NCI-H460 (cell line): ENCODE measurements at places on chromosomes 6 and 20. TPM values are rescaled to one million over a fixed set of nuclear protein-coding genes. Genes with fewer than 3 reads are reported as not detected.

GRCh38 chr20:23265226-23265625, 85.4 kb upstream of the NXT1 start:
- DNase-seq, result no peak

The ZC3H12D gene
- 0.02 TPM in 1 of 2 replicates, not detected in the other for total RNA-seq

GRCh38 chr6:31547727-31548543, 527 bp downstream of the NFKBIL1 start:
- no peak for DNase-seq

DNA sequence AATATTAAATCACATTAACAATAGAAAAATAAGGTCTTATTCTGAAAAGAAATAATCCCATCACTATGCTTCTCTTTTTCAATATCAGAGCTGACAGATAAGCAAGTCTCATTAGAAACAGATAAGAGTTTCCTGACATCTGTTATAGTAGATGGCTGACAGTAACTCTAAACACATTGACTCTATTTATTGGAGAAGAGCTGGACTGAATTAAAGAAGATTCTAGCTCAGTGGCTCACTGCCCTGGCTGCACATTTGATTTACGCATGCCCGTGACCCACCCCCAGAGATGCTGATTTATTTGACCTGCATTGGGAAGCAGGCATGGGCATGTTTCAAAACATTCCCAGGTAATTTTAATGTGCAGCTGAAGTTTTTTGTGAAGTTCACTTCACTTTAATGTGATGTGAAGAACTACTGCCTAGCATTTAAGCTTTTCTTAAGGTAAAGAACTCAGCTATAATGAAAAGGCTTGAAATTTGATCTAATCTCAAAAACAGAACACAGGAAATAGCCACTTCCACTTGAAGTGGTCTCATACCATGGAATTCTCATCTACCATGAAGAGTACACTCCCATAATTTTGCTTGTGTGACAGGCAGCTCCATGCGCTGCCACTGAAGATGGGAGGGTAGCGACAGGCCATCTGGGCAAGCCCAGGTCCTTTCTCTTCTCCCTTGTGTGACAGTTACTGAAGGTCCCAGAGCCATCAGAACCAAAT, 162.3 kb downstream of the TPBG start:
- DNase-seq, result no peak

GRCh38 chr6:63787021-63787420, 151.4 kb downstream of the PHF3 start:
- DNase-seq, result no peak

The CRISP2 gene
- total RNA-seq, result 0.12 TPM in 1 of 2 replicates, not detected in the other

- no peak for DNase-seq
Observed at GRCh38 chr6:14000901-14001300, 76.1 kb downstream of the RNF182 start.

DNA sequence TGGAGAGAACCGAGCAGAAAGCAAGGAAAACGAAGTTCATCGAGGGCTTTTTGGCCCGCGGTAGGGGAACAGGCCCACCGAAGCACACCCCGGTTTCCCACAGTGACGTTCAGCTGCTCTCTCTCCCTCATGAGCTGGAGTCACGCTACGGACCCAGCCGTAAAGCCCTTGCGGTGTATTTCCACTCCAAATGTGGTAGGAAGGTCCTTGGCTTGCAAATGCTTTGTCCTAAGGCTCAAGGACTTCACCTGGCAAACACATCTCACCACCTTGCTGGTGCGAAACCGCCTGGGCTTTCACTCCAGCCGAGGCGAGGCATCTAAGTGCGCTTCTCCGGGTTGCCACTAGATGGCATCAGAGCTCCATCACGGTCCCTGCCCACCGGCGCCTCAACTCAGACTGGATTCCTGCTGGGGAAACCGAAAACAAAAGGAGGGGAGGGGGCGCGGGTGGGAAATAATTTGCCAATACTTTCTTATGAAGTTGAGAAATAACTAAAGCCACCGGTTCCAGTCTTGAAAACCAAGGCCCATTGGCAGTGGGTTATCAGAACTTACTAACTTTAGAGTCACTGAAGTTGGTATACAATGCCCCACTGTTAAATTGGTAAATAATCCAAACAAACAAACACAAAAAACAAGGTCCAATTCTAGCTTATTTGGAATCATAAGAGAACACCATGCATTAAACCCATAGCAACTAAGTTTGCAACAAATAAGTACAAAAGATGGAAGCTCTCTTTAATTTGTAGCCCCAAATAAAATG, 13.4 kb upstream of the FOXC1 start:
- no peak for DNase-seq

- peak; percentile 25 for DNase-seq
Observed at GRCh38 chr6:126657561-126658175, 317.8 kb downstream of the CENPW start.

- no peak for DNase-seq
Observed at GRCh38 chr6:108687921-108688320, 127.2 kb downstream of the FOXO3 start.

GRCh38 chr6:145814035-145814500, 527 bp downstream of the FBXO30 start:
- peak; percentile 38 for DNase-seq

DNA sequence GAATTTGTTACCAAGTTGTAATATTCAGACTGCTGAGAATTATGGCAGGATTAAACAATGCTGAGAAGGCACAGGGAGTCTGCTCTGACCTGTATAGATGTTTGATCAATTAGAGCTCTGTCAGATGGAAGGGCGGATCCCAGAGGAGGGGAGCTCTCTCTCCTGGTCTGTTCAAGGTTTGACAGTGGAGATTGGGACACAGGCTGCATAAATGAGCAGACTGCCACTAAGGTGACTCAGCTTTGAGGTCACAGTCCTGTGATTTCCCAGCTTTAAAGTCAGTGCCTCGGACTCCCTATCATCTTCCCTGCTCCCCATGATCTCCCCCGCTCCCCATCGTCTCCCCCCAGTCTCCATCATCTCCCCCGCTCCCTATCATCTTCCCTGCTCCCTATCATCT, 59.2 kb upstream of the SLC22A23 start:
- no peak for DNase-seq

DNA sequence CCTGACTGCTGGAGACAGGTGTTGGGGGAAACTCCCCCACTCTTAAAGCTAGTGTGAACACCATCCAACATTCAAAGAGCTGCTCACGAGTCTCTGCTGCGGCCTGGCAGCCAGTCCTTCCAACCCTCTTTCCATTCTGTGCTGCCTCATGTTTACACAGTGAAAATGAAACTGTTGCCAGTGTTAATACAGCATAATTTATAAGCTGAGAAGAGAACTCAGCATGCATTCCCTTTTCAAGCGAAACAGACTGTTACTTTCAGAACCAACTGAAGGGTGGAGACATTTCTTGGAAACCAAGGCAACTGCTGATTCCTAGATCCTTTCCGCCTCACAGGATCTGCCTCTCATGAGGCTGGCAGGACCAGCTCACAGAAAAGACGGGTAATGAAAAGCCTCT, 533.8 kb upstream of the ID4 start:
- no peak for DNase-seq

The FOXQ1 gene
- total RNA-seq, result 78.5 and 88.4 TPM in 2 replicates

- DNase-seq, result peak; percentile 11
Observed at GRCh38 chr6:152748843-152749242, 1.8 kb upstream of the VIP start.

- DNase-seq, result no peak
Observed at GRCh38 chr6:87397656-87398055, 10.1 kb upstream of the CFAP206 start.

DNA sequence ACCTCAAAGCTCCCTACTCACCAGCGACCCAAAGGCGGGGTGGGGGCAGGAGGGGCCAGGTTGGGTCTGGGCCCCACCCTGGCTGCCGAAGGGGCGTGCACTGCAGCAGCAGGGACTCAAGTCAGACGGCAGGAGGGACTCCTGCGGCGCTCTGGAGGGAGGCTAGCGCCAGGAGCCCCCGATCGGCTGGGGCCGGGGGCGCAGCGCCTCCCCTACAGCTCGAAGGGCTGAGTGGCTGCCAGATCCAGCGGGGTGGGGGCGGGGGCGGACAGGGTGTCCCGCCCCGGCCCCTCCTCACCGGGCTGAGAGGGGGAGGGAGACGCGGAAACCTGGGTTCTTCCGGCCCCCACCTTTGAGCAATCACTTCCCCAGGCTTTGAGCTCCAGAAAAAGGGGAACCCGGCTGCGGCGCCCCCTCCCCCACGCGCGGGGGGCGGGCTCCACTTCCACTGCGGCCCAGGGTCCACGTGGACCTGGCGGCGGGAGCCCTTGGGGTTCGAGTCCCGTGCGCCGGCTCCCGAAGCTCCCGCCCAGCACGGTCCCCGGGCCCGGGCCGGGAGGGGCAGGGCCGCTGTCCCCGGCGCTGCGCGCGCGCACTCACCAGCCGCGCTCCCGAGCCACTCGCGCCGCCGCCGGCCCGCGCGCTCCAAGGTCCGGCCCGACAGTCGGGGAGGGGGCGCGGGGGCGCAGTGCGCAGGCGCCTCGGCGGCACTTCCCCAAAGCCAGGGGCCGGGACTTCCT, at the start of gene RGS19:
TSS of gene RGS19 (minus strand) at position 246 of the 740 bp plus-strand sequence. CDS start 2,632 bp downstream, outside the sequence.
- peak; percentile 69 for DNase-seq

DNA sequence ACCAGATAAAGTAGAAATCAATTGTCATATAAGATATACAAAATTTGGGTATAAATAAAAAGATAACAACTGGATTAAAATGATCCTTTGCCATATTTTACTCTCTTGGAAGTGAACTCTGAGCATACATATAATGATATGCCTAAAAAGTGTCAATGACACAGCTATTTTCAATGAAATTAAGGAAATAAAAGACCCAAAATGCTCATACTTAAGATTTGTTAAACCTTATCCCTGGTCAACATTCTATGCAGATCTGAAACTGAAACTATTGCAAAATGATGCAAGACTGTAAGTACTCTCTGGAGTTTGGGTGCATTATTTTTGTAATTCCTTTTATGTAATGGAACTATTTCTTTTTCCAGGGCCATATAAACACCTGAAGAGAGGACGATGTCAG, 119.0 kb upstream of the SGK1 start:
- no peak for DNase-seq

DNA sequence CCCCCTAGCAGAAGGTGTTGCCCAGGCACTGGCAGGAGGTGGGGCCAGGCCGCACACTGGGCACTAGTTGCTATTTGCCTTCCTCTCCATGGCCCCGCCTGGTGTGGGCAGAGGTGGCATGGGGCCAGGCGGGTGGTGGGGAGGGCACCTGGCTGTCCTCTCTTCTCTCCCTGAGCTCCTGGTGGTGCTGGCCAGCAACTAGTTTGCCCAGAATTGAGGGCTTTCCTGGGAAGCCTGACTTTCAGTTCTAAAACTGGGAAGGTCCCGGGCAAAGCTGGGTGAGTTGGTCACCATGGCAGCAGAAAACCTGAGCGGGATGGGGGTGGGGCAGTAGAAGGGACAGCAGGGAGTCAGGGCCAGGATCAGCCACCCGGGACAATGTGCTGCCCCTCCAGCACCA, 48.2 kb downstream of the RBM38 start:
- DNase-seq, result no peak

- no peak for DNase-seq
Observed at GRCh38 chr6:137800762-137801161, 66.3 kb upstream of the TNFAIP3 start.

GRCh38 chr20:37558779-37559178, 31.1 kb upstream of the BLCAP start:
- DNase-seq, result no peak

DNA sequence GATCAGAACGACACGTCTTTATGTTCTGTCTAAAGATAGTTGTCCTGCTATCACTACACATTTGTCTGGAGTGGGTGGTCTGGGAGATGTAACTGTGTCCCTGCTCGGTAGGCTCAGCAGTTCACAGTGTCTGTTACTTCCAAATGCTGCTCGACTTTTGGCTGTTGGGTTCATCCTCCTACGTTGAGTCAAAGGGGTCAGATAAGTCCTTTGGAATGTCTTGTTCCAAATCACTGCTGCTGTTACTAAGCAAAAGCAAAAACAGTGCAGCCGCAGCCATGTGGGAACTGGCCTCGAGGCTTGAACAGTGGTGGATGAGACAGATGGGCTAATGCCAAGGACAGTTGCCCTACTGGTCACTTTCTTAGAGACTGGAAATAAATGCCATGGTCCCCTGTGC, 272.2 kb upstream of the MAP3K7 start:
- DNase-seq, result no peak

The TXLNB gene
- not detected in 2 replicates for total RNA-seq
